Renal cortical epithelial cell (primary cell): ENCODE measurements at places on chromosomes 11 and 22. TPM values are rescaled to one million over a fixed set of nuclear protein-coding genes. Genes with fewer than 3 reads are reported as not detected.

The PGA4 gene
- total RNA-seq = not detected in 2 replicates

The DBX1 gene
- total RNA-seq = not detected in 2 replicates

The SYT8 gene
- 0.05 TPM in 1 of 2 replicates, not detected in the other for total RNA-seq

The CASP1 gene
- 8.3 and 8.6 TPM in 2 replicates for total RNA-seq

The TSSC4 gene
- 46.1 and 73.3 TPM in 2 replicates for total RNA-seq

The ANO9 gene
- total RNA-seq = 9.2 and 10.8 TPM in 2 replicates

The OR8B3 gene
- not detected in 2 replicates for total RNA-seq

The HNRNPUL2 gene
- 4.3 and 18.4 TPM in 2 replicates for total RNA-seq

The MAJIN gene
- total RNA-seq = not detected in 2 replicates

The MS4A6A gene
- total RNA-seq = not detected in 2 replicates

The PLAAT5 gene
- 0.40 TPM in 1 of 2 replicates, not detected in the other for total RNA-seq

The PNPLA5 gene
- total RNA-seq = not detected in 2 replicates
